NCI-H1092 (cell line): ENCODE measurements at places on chromosomes 6 and 20.

GRCh38 chr6:97110149-97110548 lies 172.9 kb downstream of the MMS22L start:
- no peak for DNase-seq

DNA sequence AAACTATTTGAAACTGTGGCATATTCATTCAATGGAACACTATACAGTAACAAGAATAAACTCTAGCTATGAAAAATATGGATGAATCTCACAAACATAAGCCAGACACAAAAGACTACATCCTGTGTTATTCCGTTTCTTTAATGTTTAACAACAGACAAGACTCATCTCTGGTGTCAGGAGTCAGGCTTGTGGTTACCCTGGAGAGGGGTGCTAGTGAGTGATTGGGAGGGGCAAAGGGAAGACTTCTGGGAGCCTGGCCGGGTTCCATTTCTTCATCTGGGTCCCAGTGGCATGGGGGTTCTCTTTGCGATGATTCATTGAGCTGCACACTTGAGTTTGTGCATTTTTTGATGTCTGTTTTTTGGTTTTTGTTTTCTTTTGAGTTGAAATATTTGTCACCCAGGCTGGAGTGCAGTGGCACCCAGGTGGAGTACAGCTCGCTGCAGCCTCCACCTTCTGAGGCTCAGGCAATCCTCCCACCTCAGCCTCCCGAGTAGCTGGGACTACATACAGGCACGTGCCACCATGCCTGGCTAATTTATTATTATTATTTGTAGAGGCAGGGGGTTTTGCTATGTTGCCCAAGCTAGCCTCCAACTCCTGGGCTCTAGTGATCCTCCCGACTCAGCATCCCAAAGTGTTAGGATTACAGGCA lies 21.2 kb upstream of the TTPAL start:
- no peak for DNase-seq

DNA sequence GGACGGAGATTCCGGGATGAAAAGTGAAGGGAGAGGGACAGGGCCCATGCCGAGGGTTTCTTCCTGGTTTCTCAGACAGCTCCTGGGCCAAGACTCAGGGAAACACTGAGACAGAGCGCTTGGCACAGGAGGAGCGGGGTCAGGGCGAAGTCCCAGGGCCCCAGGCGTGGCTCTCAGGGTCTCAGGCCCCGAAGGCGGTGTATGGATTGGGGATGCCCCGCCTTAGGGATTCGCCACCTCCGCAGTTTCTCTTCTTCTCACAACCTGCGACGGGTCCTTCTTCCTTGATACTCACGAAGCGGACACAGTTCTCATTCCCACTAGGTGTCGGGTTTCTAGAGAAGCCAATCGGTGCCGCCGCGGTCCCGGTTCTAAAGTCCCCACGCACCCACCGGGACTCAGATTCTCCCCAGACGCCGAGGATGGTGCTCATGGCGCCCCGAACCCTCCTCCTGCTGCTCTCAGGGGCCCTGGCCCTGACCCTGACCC lies 55.0 kb upstream of the HLA-A start:
- DNase-seq, result peak; percentile 1

GRCh38 chr20:63316502-63316921 lies 23.5 kb downstream of the COL20A1 start:
- DNase-seq, result no peak

GRCh38 chr20:20547221-20547875 lies 165.1 kb downstream of the RALGAPA2 start:
- no peak for DNase-seq

GRCh38 chr6:139944131-139944530 lies 569.7 kb upstream of the CITED2 start:
- no peak for DNase-seq

DNA sequence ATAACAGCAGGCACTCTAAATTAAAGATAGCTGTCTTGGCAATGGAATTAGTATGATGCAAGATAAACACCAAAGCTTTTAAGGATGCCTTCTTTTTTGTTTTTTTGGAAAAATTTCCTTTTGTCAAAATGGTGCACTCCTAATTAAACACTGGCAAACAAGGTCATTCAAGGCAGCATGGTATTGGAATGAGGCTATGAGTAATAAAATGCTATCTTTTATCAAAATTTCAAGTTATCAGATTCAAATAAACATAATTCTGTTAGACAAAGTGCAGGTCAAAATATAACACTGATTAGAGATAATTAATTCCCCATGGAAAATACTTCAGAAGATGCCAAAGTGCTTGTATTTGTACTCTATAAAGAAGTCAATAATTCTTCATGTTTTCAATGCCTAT lies 514.1 kb downstream of the TENT5A start:
- no peak for DNase-seq

DNA sequence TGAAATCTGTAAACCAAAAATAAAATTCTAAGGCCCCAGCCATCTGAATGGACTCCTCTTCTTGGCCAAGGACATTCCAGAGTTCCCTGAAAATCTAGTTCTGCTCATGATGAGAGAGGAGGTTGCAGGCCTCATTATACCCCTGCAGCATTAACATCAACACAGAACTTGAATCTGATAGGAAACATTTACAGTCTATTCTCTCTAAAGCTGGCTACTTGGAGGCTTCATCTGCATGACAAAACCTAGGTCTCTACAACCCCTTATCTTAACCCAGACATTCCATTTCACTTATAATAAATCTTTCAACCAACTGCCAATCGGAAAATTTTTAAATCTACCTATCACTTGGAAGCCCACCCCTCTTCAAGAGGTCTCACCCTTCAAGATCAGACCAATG lies 15.7 kb downstream of the RTN4IP1 start:
- no peak for DNase-seq

- peak; percentile 75 for DNase-seq
Measured at GRCh38 chr6:160520043-160520904, 143.8 kb downstream of the LPA start.

DNA sequence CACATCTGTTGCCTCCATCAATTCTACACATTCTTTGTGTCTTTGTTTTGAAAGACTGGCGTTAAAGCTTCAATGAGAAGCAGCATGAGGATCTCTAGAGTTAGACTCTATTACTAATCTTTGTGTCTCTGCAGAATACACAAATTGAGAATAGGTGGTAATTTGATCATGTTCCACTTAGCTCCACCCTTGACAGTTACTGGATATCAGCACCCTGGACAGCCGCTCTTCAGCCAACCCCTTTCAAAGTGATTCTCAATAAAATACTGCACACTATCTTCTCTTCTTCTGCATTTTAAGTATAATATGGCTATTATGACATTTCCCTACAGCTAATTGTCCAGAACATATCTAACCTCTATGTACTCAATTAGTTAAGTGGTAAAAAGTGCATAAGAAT lies 54.3 kb upstream of the CNR1 start:
- no peak for DNase-seq

DNA sequence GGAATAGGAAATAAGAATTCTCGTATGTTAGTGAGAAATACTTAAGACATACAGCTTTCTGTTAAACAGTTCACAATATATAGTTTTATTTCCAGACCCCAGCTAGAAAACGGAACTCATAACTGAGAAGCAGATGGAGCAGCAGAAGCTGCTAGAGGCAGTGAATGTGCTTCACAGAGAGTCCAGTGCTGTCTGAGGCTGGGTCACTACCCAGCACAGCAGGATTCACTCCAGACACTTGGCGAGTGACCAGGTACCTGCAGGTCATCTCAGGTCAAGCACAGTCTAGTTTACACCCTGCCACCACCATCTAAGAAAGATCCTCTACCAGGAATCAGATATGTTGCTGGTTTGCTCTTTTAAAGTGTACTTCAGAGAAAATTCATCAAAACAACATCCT lies 243.1 kb upstream of the RAB32 start:
- DNase-seq, result no peak

DNA sequence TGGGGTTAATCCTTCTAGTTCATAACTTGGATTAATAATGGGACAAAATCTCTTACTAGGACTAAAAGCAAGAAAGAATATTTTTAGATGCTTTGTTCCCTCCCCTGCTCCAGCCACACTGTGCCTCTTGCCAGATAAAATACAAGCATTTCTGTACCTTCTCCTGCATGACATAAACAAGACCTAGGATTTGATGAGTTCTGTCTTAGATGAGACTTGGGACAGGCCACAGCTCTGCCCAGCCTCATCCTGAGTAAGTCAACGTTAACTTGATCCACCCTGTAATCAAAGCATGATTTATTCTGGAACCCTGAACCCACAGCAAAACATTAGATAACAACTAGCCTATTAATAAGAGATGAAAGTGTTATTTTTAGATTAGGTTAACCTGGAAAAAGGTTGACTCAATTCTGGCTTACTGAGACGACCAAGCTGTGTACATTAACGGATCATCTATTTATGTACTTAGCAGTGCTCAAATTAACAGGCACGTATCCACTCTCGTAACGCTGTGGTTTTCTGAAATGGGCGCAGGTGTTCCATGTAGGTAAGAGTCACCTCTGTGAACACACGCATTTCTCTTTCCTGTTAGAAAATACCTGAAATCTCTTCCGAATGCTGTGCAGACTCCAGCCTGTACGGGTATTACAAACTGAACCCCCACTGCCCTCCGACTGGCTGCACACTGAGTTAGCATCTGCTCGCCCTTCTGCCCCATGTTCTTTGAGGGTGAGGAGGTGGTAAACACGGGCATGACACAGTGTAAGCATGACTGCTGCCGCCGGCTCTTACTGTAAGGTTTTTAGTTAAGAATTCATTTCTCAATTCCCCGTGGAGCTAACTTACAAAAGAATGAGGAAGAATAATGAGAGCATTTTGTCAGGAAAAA lies 132.1 kb upstream of the FOXQ1 start:
- no peak for DNase-seq

GRCh38 chr6:119173249-119174084 lies 95.0 kb upstream of the FAM184A start:
- no peak for DNase-seq

GRCh38 chr6:24520929-24521546 lies 26.3 kb downstream of the ALDH5A1 start:
- no peak for DNase-seq

- DNase-seq, result no peak
Measured at GRCh38 chr20:50982363-50982762, 23.7 kb downstream of the MOCS3 start.

- DNase-seq, result no peak
Measured at GRCh38 chr6:34462551-34462971, 3.3 kb upstream of the PACSIN1 start.

GRCh38 chr20:57048027-57048869 lies 218.2 kb downstream of the BMP7 start:
- DNase-seq, result no peak

- no peak for DNase-seq
Measured at GRCh38 chr6:127103482-127103881, 15.0 kb upstream of the RSPO3 start.

GRCh38 chr6:160260803-160261450 lies 2.3 kb upstream of the SLC22A2 start:
- no peak for DNase-seq

DNA sequence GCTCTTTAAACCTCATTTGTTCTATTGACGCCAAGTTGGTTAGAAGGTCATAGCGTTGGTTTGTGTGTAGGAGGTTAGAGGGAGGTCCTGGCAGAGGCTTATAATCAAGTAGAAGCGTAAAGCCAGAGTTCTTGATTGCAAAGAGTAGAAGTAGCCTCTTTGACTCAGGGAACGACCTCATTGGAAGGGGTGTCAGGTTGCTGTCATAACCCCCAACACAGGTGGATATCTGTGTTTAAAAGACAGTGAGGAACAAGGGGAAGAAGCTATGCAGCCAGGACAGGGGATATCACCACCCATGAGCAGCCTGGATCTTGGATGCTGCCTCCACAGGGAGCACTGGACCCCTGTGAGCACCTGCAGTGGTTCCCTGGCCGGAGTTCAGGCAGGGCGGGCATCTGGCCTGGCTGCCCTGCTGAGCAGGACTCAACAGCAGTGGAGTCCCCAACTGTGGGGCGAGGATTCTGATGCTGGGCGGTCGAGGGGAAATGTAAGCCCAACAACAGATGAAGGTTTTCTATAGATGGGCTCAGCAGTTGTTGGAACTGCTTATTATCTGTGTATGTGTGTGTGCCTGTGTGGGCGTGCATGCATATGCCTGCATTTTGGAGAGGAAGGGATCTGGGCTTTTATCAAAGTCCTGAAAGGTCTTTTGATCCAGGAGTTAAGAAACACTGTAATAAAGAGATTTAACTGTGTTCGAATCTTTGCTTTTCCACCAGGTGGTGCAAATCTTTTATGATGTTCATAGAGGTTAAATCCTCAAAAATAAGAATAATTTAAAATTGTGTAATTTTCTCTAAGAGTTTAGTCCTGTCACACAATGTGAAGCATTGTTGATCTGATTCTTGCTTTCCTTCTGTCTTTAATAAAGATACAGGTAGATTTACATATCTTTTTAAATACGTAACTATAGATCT lies 27.7 kb downstream of the HIVEP1 start:
- no peak for DNase-seq

DNA sequence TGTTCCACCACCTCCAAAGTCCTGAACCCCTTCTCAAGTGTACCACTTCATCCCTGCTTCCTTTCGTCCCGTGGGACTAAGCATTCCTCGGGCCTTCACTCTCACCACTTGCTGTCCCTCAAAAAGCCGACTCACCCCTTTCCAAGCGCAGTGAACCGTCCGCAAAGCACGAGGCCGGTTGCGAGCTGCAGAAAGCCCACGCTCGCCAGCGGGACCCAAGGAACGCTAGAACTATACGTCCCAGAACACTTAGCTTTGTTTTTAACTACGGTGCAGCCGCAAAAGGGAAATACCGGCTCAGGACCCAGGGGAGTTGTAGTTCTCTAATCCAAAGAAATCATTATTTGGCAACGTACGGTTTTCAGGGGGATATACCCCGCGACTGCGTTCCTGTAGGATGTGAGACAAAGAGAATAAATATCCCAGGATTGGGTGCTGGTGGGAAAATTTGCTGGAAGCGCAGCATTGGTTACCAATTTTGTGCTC lies 416 bp upstream of the POLR1H start:
- no peak for DNase-seq

GRCh38 chr6:110761371-110761770 lies 53.9 kb downstream of the CDK19 start:
- no peak for DNase-seq

GRCh38 chr20:57914205-57914604 lies 204.4 kb upstream of the PMEPA1 start:
- no peak for DNase-seq
